ENCODE measurements at places on chromosomes 7 and 10.

DNA sequence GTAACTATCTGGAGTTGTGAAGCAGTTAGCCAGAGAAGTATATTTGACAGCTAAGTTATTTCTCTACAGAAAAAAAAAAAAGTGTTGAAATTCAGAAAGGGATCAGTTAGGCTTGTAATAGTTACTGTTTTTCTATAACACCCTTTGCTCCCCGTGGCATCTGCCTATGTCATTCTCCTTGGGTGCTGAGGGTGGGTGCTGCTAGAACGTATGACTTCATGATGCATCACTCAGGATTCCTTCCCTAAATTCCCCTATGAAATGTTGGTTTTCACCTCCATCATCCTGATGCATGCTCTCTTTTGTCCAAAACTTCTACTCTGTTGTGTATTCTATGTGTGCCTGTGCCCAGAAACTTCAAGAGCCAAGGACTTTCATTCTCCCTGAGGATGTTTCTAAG lies 536.4 kb downstream of the GRM8 start:
- DNase-seq: no peak

GRCh38 chr10:71052076-71052660 lies 160.2 kb upstream of the UNC5B start:
- no peak for DNase-seq

DNA sequence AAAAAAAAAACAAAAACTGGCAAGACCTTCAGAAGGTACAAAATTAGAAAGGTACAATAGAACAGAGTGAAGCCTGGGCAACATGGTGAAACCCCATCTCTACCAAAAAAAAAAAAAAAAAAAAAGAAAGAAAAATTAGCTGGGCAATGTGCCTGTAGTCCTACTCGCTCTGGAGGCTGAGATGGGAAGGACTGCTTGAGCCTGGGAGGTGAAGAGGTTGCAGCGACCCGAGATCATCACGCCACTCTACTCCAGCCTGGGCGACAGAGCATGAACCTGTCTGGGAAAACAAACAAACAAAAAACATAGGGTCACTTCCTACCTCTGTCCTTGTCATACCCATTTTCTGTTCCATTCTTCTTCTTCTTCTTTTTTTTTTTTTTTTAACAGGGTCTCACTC lies 45.6 kb upstream of the DLG5 start:
- no peak for DNase-seq

GRCh38 chr7:128740996-128741395 lies 1.8 kb downstream of the CALU start:
- DNase-seq: no peak

DNA sequence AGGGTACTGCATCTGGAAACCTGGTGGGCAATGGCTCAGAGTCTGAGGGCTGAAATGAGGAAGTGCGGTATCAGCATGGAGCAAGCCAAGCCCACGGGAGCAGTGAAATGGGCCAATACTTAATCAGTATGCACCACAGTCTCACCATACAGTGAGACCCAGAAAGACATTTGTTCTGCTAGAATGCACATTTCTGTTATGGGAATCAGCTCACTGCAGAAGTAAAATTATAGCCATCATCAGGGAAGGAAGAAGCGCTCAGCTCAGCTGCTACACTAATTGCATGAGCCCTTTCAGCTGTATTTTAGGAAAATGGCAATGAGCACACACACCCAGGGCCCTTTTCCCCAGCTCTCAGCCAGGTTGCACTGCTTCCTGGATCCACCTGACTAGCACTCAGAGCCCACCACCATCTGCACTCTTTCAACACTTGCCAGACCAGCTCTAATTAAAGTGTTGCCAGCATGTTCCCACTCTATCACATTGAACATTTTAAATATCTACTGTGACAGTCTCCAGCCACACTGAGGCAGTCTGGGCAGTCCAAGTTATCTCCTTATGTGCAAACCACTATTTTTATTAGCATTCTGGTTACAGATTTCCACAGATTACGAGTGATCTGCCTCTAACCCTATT lies 44.2 kb upstream of the PIK3AP1 start:
- no peak for DNase-seq

GRCh38 chr10:21171936-21172541 lies 274.9 kb upstream of the NEBL start:
- DNase-seq: no peak

DNA sequence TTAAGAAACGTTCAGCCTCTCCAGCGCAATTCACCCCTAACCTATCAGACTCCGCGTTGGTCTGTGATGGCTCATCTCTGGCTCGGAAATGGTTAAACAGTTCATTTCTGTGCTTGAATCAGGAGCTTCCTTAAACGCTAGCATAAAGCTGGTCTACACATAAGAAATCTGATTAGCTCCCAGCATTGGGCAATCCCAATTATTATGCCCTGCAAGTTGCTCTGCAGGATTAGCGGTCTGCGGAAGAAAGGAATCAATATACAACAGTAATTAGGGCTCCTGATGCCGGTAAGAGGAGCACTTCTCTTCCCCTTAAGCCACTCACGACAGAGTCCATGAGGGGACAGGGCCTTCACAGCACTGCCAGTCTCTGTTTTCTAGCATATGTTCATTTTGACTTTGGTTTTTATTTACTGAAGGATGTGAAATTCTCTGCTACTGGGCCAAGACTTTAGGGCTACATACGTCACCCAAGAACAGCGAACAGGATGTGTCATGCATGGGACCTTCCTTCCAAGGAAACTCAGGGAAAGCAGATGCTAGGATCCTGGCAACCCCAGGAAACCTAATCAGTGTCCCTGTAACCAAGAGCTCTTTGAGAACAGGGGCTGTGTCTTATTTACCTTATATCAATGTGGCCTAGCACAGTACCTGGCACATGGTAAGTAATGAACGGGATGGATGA lies 324.4 kb downstream of the KCNMA1 start:
- DNase-seq: no peak

DNA sequence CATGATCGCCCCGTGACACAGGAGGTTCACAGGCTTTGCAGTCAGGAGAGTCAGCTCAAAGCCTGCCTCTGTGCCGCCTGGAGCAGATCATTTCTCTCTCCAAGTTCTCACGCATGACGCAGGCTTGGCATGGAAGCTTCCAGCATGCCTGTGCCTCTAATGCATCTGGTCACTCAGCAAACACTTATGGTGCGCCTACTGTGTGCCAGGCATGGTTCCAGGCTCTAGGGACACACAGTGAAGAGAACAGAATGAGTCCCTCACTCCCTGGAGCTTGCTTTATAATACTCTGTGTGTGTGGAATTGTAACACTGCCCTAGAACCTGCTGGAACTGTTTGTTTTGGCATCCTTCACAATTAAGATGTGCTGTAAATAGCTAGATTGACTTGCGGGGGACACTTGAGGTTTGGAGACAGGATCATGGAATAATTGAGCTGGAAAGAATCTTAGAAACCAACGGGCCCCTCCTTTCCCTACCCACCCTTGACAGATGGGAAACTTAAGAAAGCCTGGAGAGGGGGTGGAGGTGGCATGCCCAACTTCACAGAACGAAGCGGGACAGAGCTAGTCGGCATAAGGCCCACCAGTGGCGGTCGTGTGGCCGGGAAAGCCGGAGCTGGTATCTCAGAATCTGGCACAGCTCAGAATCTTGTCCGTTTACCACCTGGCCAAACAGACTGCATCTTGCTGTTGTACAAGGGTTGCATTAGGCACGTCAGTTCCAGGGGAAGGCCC lies 4.6 kb upstream of the MYH16 start:
- no peak for DNase-seq

DNA sequence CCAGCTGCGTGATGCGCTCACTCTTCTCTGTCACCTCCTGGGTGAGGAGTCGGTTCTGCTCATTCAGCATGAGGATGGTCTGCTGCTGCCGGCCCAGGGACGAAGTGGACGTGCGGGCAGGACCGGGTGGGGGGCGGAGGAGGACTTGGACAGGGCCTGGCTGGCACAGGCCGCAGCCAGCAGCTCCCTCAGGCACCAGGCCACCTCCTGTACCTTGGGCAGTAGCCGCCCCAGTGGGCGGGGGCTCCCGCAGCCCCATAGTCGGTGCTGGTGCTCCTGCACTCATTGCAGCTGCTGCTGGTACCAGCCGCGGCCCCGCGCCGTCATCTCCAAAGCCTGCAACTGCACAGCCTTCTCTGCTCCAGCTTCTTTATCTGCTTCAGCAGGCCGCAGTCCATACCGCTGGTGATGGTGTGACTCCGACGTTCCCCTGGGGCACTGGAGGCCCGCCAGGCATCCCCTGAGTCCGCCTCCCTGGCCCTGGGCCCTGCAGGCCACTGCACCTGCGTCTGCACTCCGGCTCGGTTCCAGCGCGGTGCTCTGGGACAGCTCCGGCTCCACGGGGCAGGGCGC lies 884.9 kb upstream of the ZNF722 start:
- no peak for DNase-seq

- DNase-seq: no peak
These were observed 259.0 kb downstream of the WDR37 start for GRCh38 chr10:1315178-1315577.

DNA sequence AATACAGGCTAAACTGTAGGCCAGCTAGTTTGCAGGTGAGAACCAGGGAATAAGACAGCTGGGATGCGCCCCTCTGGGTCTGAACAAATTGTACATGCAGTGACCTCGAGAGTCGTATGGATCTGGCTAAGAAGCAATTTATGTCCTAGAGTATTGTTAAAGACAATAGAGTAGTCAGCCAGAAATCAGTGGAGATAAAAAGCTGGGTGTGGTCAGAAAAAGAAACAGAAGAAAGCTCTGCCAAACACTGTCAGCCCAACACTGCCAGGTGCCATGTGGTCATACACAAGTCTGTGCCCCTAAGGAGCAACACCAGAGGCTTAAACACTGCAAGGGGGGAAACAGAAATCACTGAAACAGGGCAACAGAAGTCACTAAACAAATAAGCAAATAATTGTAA lies 62.2 kb downstream of the CNOT4 start:
- DNase-seq: no peak

- no peak for DNase-seq
These were observed 21.3 kb upstream of the CLDN4 start for GRCh38 chr7:73809467-73809951.

- DNase-seq: no peak
These were observed 91.8 kb downstream of the TRRAP start for GRCh38 chr7:98970016-98970615.

- no peak for DNase-seq
These were observed 5.7 kb downstream of the C1GALT1 start for GRCh38 chr7:7188091-7188490.

GRCh38 chr10:53356616-53357349 lies 584.2 kb upstream of the MBL2 start:
- no peak for DNase-seq

DNA sequence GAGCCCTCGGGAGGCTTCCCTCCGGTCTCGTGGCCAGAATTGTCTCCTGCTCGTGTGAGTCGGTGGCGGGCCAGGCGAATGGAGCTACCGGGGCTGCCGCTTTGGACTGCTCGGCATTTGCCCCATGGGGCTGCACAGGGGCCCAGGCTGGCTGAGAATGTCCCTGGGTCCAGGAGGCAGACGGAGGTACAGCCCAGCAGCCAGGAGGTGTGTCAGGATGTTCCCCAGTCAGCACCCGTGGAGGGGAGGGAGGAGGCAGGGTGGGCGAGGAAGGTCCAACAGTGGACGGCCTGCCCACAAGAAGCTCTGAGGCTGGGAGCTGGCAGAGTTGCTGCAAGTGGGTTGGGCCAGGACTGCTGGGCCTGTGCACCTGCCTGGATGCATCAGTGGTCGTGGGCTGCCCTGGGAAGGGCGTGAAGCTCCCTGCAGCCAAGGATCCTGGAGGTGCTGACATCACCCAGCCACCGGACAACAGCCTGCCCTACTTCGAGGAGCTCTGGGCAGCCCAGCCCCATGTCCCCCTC lies 46.4 kb downstream of the PDGFA start:
- DNase-seq: no peak

- no peak for DNase-seq
These were observed 185.2 kb upstream of the PITRM1 start for GRCh38 chr10:3357737-3358136.

DNA sequence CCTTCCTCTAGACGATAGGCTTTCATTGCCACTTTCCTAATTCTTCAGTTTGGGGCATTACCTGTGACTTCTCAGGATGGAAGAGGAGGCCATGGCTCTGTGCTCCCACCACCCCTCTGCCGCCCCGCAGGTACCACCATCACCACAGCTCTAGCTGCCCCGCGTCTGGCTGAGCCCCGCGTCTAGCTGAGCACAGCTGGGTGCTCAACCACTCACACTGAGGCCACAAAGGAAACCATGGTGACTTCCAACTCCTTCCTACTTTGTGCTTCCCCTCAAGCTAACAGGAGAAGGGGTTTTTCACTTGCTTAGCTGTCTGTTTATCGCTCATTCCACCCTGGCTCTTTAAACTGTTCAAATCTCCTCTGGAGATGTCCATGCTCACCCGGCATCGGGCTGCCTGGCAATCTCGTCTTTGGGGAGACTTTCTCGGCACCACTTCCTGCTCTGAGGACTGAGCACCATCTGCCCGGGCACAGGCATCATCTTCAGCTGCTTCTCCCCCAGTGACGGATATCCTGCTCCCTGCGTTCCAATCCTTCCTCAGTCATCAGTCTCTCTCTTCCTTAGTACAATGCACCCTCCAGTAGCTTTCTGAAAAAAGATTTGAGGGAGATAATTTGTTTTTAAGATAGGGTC lies 59.4 kb downstream of the MAD1L1 start:
- DNase-seq: no peak

- peak; percentile 27 for DNase-seq
These were observed 19.9 kb downstream of the ACTA2 start for GRCh38 chr10:88932539-88933256.

- no peak for DNase-seq
These were observed 112.7 kb upstream of the AMPH start for GRCh38 chr7:38743899-38744298.

- DNase-seq: no peak
These were observed 52.1 kb upstream of the PDZD8 start for GRCh38 chr10:117427356-117427755.

DNA sequence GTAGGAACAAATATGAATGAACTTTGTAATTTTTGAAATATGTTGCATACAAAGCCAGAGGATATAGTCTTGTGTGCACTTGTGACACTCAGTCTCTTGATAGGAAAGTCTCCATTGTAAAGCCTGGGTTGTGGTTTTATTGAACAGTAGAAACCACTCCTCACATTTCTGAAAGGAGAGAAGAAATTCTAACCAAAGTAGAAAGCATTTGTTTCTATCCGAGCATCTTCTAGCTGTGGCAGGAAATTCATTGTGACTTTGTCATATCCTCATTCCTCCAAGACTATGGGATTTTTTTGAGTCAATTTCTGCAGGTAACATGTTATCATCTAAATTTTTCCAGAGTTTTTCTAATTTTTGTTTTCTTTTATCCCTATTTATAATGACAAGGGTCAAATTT lies 55.5 kb upstream of the NCF1 start:
- DNase-seq: no peak

DNA sequence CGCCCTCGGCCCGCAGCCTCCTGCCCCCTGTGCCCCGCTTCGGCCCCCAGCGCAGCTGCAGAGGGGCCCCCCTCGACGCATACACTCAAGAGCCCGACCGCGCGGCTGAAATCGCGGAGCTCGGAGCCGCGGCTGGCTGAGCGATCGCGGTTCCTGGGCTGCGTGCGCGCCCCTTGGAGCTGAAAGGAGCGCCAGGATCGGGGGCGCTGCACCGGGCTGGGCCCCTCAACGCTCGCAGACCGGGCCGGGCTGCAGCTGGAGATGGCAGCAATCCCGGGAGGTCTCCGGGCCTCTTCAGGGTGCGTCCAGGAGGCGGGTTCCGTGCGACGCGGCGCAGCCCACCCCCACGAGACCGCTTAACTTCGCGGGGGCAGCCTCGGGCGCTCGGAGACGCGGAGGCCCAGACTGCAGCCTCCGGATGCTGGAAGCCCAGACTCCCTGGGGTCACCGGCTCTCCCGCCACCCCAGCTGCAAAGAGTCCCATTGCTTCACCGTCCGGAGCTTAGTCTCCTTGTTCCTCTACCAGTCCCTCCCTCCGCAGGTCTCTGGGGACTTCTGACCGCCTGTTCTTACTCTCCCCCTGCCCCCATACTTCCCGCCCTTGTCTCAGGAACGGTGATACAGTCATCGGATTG lies 73.0 kb upstream of the LRRC4 start:
- DNase-seq: no peak

Measured in iPS DF 6.9 (cell line).